ENCODE measurements at places on chromosomes 11 and 22.

GRCh38 chr11:73236205-73236765 is 18.2 kb downstream of the P2RY2 start:
- DNase-seq: no peak

GRCh38 chr11:124209824-124210357 is 26.7 kb downstream of the OR10D3 start:
- no peak for DNase-seq

DNA sequence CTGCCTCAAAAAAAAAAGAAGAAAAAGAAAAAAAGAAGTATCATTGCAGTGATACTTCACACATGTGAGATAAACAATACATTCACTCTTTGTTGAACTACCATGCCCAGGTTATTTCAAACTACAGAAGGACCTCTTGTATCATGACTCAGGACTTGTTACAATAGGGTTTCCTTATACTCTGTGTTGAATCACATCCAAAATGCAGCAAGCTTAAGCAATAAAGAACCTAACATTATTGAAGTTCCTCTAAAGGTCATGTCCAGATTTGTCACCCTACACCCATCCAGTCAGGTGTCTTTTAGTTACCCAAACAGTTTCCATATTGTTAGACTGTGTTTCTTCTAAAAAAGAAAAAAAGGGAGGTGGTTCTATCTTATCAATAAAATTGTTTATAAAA is 26.9 kb upstream of the ALKBH3 start:
- no peak for DNase-seq

DNA sequence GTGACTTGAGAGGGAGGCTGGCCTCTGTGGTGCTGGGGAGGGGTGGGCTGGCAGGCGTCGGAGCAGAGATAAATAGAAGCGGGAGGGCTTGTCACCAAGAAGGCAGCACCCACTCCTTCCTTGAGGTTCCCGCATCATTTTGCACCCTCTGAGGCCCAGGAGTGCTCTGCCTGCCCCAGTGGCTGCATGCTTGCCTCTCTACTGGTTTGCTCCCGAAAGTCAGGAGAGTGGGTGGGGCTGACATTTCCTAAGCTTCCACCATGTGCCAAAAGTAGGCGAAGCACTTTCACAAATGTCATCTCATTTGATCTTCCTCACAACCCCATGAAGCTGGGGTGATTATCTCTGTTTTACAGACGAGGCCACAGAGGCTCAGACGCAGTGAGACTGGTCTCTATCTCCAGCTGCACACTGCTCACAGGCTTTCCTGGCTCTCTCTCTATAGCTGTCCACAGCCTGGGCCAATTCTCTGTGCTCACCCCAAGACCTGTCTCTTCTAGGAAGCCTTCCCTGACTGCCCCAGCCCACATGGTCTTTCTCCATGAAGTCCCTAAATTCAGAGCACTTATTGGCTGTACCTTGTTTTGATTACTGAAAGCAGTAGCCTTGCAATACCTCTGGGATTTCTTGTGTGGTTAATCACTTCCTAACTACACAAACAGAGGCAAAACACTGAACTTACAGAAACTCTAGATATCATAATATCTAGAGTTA is 2.6 kb upstream of the UCP3 start:
- DNase-seq: no peak

Measured in D341Med (cell line).